ENCODE measurements at places on chromosomes 7 and 10.

DNA sequence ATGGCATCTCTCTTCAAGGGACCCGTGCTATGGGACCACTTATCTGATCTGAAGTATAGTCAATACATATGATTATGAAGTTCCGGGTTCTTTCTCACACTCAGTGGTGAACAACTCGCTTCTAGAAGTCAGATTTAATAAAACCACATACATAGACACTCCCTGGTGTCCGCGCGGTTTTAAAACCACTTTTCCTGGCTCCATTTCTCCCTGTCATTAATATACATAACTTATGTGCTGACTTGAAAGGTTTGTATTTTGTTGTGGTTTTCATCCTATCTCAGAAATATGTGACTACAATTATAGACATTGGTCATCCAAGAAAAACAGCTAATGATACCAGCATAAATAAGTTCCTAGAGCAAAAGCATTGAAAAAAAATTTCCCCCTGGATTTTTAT is 34.0 kb downstream of the SVIL start:
- no peak for DNase-seq

DNA sequence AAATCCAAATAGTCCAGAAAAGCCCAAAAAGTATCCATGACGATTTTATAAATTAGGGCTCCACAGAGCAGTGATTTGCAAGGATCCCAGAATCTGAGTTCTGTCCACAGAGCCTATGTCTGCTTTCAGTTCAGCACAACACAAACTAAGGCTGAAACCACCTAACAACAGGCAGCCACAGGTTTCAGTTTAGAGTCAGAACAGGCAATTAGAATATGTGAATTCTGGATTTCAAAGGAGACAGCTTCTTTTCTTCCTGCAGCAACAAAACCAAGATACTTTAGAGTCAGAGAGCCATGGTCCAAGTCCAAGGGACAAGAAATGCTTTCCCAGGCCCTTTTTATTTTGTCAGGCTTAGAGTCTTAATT is 23.6 kb downstream of the IFIT3 start:
- no peak for DNase-seq

- DNase-seq, result no peak
Observed at GRCh38 chr7:89017695-89018094, 222.2 kb upstream of the TEX47 start.

- DNase-seq, result no peak
Observed at GRCh38 chr7:8669501-8669851, 236.1 kb downstream of the NXPH1 start.

- no peak for DNase-seq
Observed at GRCh38 chr7:70616211-70616610, 515.7 kb upstream of the GALNT17 start.

- DNase-seq, result no peak
Observed at GRCh38 chr7:91565499-91566401, 301.5 kb downstream of the FZD1 start.

DNA sequence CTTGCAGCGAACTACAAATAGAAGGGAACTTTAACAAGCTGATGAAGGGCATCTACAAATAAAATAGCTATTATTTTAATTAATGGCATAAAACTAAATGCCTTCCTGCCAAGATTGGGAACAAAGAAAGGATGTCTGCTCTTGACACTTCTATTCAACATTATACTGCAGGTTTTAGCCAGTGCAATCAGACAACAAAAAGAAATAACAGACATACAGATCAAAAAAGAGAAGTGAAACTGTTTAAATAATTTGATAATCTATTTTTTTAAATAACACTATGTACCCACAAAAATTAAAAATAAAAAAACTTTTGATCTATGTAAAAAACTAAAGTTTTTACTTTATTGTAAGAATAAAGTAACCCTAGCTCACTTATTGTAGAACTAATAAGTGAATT is 22.4 kb upstream of the TLL2 start:
- no peak for DNase-seq

- no peak for DNase-seq
Observed at GRCh38 chr10:31390804-31391203, 71.8 kb downstream of the ZEB1 start.

DNA sequence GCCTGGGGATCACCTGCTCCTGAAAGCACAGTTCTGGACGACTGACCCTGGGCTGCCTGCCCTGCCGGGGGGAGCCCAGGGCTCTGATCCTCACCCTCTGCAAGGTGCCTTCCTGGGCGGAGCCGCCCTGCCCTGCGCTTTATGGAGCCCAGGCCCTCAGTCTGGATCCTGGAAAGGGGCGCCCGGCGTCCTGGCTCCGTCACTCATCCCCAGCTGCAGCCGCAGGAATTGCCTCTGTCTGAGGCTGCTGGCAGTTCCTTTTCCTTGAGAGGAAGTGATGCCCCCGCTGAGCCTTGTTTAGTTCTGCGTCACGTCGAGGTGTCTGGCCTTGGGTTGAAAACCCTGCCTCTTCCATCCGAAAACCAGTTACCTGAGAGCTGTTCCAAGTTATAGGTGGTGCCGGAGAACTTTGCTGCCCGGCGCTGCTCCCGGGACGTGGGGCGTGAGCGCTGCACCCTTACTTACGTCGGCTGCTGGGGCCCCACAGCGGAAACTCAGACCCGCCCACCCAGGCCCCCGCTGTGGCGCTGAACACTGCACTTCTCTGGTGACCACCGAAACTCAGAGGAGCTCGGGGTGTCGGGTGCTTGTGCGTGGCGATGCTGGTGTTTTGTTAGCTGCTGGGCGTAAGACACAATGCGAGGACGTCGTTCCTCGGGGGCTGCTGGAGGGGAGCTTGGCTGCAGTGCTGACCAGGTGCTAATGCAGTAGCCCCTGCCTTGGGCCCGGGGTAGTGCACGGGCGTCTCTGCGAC is 5.4 kb downstream of the MAFK start:
- no peak for DNase-seq

GRCh38 chr7:120156476-120156875 is 116.5 kb upstream of the KCND2 start:
- no peak for DNase-seq

GRCh38 chr7:3259711-3260400 is 41.2 kb upstream of the SDK1 start:
- DNase-seq, result no peak

GRCh38 chr7:40356871-40357709 is 222.3 kb downstream of the SUGCT start:
- DNase-seq, result no peak

GRCh38 chr10:123884351-123884906 is 7.2 kb downstream of the CPXM2 start:
- no peak for DNase-seq

DNA sequence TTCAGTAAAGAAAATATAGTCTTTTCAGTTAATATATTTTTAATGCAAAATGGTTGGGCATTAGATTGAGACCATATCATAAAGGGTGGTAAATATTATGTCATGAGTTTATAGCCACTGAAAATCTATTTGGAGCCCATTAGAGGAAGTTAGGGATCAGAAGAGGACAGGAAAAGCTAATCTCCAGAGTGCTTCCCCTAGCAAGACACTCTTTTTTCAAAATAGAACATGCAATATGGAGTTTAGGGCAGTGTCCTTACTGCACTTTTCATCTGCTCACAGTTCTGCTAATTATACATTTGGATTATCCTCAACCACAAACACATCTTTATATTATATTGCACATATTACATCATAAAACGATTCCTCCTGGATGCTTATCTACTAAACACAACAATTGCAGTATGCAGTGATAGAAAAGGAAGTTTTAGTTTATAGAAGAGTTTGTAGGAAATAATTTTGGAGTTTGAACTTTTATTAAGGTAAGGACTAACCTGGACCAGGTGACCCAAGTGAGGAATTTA is 159.8 kb downstream of the PHF14 start:
- DNase-seq, result no peak

- no peak for DNase-seq
Observed at GRCh38 chr7:33630359-33630758, 275.0 kb upstream of the BMPER start.

- no peak for DNase-seq
Observed at GRCh38 chr7:21326241-21326640, 101.6 kb upstream of the SP4 start.

DNA sequence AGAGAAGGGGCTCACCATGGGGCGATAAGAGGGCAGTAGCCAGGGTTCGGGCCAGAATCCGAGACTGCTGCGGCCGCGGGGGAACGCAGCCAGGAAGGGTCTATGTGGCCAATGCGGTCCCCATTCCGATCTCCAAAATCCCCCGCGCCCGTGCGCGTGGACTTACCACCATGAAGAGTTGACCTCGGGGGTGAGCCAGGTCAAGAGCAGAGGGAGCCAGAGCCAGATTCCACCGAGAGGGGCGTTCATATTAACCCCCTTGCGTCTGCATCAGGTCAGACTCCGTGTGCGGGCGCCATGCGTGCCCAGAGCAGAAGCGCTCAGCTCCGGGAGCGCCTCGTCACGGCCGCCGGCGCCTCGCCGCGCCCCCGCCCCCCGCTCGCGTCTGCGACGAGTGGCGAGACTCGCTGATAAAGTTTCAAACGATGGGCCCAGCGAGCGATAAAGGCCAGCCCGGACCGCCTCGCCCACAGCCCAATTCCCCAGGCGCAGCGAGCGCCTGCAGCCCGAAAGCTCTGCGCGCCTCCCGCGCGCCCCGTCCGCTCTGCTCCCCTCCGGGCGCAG is at the start of gene WNT2:
Gene WNT2, minus strand, starts transcription at position 318 of the 564 bp plus-strand sequence. Its CDS starts 69 bp downstream, at position 249.
- no peak for DNase-seq

GRCh38 chr10:8036506-8037198 is 17.8 kb upstream of the GATA3 start:
- DNase-seq, result no peak

GRCh38 chr7:100888291-100888987 is 1.1 kb downstream of the UFSP1 start:
- DNase-seq, result no peak

DNA sequence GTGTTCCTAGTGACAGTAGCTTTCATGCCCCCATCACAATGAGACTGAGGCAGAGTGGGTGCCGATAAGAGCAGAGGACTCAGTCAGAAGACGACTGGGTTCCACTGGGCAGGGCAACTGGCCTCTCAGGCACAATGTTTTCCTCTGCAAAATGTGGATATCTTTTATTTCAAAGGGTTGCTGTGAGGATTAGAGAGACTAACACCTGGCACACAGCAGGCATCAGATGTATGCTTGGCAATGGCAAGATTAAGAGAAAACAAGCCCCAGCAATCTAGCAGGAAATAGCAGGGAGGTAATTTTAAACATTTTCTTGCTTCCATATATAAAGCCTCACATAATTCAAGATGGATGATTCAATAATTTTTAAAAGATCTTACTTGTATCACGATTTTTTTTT is 28.0 kb downstream of the SGMS1 start:
- DNase-seq, result no peak

DNA sequence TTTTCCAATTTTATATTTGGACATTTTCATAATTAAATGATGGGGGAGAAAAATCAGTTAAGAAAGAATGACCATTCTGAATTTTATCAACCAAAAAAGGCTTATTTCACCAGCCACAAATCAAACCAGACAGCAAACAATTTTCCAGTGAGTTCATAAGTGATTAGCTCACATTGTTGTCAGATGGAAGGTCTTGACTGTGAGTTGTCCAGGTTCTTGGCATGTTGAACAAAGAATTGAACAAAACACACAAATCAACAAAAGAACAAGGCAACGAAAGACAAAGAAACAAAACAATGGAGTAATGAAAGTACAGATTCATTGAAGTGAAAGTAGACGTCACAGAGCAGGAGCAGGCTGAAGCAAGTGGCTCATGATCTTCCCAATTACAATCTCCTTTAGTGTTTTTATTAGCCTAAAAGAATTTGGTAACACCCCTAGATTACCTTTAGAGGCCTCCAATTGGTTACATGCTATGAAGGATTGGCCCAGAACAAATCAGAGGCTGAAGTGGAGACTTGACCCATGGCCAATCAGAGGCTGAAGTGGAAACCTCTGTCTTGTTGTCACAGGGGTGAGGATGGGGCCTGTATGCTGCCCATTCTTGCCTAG is 248.7 kb downstream of the NEBL start:
- no peak for DNase-seq

DNA sequence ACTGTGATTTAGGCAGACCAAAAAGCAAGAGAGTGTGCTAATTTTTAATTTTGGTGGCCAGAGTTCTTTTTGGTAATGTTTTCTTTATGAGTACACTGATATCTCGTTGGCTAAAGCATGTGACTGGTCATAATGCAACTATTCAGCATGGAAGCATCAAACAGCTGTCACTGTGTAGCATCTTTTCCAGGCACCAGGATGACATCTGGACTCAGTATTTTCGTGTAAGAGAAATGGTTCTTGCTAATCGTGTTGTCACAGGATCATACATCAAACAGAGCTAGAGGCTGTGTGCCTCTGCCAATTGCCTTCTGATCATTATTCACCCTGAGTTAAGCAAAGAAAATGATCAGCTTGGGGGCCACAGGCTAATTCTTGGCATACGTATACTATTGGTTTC is 118.9 kb downstream of the SND1 start:
- no peak for DNase-seq

DNA sequence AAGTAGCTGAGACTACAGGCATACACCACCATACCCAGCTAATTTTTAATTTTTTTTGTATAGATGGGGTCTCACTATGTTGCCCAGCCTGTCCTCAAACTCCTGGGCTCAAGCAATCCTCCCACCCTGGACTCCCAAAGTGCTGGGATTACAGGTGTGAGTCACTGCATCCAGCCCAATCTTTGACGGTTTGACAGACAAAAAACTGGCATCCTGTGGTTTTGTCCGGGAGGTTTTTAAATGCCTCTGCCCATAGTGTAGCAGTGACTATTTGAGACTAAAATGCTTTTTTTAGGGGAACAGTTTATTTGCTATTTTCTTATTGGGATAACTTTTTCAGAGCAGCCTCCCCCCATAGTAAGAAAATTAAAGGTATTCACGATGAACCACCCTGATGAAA is 523.7 kb upstream of the GALNT17 start:
- no peak for DNase-seq

GRCh38 chr7:85749696-85750453 is 563.0 kb upstream of the SEMA3D start:
- no peak for DNase-seq

GRCh38 chr7:101957744-101958525 is 140.5 kb downstream of the CUX1 start:
- no peak for DNase-seq

- no peak for DNase-seq
Observed at GRCh38 chr10:115001506-115002381, 63.7 kb downstream of the TRUB1 start.

- no peak for DNase-seq
Observed at GRCh38 chr7:108605559-108606201, 36.0 kb downstream of the DNAJB9 start.

- no peak for DNase-seq
Observed at GRCh38 chr10:43210556-43210955, 56.3 kb downstream of the RASGEF1A start.

DNA sequence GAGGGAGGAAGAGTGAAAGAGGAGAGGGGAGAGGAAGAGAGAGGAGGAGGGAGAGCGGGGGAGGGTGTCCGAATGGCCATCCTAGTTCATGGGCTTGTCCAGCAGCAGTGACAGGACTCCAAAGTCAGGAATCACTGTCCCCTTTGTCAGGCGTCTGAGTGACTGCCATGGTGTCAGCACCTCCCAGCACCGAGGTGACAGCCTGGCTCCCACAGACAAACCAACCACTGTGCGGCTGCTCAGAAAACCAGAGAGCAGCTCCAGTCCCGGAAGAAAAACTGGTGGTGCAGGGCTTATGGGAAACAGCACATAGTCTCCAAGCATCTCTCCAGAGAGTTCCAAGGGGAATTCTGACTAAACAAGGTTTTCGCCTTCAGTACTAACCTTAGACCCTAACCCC is 18.9 kb upstream of the FGFR2 start:
- DNase-seq, result no peak

- no peak for DNase-seq
Observed at GRCh38 chr10:110304394-110304779, 333 bp downstream of the SMNDC1 start.
